ENCODE measurements at places on chromosomes 6 and 20.

GRCh38 chr6:107604549-107604948 lies 114.6 kb downstream of the SOBP start:
- no peak for DNase-seq

- DNase-seq: no peak
These were observed 37.9 kb upstream of the PNRC1 start for GRCh38 chr6:89042664-89043063.

GRCh38 chr6:139977887-139978332 lies 603.5 kb upstream of the CITED2 start:
- DNase-seq: peak; percentile 40

GRCh38 chr20:64253000-64253383 lies 2.6 kb upstream of the PCMTD2 start:
- no peak for DNase-seq

GRCh38 chr6:144266091-144266649 lies 19.0 kb upstream of the UTRN start:
- DNase-seq: peak; percentile 47

- no peak for DNase-seq
These were observed 3.8 kb downstream of the UNC93A start for GRCh38 chr6:167294651-167295494.

DNA sequence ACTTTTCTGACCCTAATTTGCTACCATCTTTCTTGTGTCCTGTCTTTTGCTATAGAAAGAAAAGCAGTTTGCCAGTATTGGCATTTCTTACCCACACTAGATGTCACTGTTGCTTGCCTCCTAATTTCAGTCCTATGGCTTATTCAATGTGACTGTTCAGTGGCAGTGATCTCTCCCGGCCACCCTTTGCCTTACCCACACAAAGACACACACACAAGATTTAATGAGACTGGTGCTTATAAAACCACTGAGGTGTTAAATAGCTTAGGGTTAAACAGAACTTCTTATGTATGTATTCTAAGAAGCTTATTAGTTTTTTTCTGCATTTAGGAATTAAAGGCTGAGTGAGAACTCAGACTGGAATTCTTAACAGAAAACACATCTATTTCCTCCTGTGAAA lies 233.6 kb upstream of the ASCC3 start:
- peak; percentile 47 for DNase-seq

- DNase-seq: no peak
These were observed 9.4 kb downstream of the FOXP4 start for GRCh38 chr6:41555326-41556300.

DNA sequence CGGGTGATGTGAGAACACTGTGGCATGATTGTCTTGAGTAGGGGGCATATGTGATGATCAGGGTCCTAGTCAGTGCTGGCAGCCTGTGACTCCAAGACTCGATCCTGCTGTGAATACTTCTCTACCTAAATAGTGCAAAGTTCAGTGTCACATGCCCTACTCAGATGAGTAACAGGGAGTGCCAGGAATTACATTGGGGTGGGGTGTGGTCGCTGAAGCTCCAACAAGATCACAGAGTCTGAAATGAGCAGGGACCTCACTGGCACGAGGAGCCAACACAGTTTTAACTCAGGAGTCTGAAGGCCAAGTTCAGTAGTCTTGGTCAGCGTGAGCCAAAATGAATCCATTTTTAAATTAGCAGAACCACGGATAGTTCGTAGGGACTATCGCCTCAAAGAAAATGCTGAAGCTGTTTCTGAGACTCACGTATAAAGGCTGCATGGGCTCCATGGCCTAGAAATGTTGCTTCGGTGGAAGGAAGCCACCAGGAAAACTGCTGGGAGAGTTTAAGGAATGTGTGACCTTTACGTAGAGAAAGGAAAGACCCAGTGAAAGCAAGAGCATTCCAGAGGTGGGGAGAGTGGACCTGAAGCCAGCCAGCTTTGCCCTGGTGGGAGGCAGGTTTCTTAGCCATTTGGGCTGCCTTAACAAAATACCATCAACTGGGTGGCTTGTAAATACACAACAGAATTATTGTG lies 72.2 kb downstream of the RPP40 start:
- no peak for DNase-seq

DNA sequence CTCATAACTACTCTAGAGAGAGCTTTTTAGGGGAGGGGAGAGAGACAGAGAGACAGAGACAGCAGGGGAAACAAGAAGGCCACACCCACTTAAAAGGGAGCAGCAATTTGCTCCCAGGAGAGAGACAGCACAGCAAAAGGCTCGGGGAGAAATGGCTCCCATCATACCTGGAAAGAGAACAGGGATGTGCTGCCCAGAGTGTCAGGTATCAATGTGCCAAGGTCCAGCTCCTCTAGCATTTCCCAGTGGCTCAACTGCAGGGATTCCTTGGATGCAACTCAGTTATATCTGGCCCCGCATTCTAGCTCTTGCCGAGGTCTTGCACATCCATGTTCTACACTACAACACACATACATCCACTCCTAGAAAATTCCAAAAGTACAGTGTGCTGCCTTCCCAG lies 304.0 kb upstream of the CDYL start:
- DNase-seq: no peak

GRCh38 chr20:16293590-16293989 lies 279.7 kb downstream of the KIF16B start:
- DNase-seq: peak; percentile 24

DNA sequence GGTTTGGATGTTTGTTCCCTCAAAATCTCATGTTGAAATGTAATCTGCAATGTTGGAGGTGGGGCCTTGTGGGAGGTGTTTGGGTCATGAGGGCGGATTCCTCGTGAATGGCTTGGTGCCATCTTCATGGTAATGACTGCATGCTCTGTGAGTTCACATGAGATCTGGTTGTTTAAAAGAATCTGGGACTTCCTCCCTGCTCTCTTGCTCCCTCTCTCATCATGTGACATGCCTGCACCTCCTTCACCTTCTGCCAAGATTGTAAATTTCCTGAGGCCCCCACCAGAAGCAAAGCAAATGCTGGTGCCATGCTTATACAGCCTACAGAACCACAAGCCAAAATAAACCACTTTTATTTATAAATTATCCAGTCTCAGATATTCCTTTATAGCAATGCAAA lies 250.3 kb upstream of the PLN start:
- peak; percentile 23 for DNase-seq

DNA sequence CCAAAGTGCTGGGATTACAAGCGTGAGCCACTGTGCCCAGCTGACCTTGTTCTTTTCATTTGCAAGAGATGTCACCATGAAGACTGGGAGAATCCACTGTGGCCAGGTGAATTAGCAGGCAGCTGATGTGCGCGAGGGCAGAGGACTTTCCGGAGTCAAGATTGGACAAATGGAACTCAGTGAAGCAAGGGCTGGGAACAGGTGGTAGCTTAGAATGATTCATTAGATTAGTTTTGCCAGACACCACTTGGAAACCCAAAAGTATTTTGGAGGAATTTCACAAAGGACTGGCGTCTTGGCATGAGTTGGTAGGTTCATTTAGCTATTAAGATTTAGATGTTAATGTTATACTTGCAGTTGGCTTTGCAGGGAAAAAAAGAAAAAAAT lies 4.7 kb upstream of the AKAP7 start:
- DNase-seq: no peak

GRCh38 chr6:25542984-25543910 lies 108.8 kb upstream of the SCGN start:
- no peak for DNase-seq

DNA sequence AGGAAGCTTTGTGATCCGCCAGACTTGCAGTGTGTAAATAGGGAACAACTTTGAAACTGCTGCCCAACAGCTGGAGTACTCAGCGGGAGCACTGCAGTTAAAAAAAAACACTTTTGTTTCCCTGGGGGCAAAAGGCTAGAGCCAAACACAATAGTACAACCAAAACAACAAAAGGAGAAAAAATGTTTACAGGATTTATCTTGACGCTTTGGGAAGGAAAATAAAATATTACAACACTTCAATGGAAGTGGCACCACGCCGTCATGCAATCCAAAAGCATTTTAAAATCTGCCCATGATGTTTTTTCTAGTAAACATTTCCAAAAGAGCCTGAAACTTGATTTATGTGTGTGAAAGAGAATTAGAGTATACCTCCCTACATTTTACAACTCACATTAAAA lies 26.0 kb downstream of the PTPRK start:
- no peak for DNase-seq

DNA sequence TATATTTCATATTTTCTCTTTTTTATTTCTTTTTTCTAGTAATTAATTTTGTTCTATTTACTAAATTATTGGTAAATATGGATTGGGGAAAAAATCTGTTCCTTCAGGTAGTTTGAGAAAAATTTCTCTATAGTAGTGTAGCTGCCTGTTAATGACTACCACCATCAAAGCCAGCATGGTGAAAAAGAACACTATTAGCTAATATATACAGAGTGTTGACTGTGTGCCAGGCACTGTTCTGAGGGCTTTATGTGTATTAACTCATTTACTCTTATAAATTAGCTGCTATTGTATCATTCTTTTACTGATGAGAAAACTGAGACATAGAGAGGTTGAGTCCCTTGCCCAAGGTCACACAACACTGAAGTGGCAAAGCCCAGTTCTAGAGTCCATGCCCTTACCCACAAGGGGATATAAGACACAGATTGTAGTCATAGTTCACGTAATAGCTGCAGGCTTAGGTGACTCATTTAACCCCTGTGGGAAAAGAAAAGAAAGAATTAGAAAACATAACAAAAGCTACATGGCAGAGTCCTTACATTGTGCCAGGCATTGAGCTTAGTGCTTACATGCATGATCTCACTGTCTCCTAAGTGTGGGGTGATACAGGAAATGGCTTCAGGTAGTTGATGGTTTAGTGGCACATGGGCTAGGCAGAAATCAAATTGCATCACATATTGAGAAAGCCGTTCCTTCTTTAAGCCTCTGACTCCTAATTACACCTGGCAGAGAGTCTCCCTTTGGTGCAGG lies 12.2 kb upstream of the AKIRIN2 start:
- peak; percentile 97 for DNase-seq

DNA sequence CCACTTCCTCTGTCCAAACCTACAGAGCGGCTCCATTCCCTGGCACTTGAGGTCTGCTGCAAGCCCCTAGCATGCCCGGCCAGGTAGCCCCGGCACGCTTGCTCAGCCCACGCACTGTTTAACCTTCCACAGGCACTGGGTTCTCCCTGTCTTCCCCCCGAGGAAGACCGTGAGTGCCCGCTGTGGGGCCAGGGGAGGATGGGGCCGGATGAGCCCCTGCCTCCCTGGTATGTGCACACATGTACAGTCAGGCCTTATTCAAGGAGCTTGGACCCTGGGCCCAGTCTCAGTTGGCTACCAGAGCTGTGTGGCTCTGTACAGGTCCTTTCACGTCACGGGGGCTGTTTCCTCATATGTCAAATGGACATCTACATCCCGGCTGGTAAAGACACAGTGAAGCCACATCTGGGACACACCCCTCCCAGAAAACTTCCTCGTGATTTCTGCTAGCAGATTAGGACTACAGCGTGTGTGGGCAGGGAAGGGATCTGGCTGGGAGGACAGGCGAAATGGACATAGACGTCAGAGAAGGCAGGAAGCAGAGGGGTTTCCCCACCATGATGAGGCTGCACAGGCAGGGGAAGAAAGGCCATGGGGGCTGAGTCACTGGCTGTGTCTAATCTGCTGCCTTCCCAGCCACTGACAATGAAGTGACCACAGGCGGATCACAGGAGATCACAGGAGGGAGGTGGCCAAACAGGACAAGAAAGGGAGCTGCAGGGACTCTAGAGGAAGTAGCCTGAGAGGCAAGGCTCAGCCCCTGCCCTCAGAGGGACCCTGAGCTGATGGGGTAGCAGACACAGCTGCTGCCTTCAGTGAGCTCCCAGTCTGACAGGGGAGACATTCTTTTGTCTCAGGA lies 62.9 kb downstream of the MRPL14 start:
- peak; percentile 97 for DNase-seq

DNA sequence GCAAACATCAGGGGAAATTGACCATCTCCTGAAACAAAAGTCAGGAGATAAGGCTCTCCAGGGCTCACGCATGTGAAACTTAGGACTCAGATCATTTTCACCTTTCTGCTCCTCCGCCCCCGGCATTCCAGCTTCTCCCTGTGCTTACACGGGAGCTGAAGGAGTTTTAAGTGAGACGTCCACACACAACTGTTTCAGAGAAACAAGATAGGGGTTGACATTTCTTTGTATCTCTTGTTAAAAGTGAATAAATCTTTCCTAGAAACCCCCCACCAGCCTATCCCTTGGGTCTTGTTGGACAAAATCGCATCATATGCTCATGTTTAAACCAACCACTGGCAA lies 46.1 kb downstream of the FAM50B start:
- no peak for DNase-seq

DNA sequence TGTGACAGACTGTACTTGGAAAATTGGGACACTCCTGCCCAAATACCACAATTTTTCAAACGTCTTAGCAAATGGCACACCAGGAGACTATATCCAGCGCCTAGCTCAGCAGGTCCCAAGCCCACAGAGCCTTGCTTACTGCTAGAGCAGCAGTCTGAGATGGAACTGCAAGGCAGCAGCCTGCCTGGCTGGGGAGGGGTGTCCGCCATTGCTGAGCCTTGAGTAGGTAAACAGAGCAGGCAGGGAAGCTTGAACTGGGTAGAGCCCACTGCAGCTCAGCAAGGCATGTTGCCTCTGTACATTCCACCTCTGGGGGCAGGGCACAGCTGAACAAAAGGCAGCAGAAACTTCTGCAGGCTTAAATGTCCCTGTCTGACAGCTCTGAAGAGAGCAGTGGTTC lies 1003.3 kb upstream of the MAP3K7 start:
- DNase-seq: no peak

GRCh38 chr6:34553750-34554149 lies 2.4 kb downstream of the SPDEF start:
- no peak for DNase-seq

DNA sequence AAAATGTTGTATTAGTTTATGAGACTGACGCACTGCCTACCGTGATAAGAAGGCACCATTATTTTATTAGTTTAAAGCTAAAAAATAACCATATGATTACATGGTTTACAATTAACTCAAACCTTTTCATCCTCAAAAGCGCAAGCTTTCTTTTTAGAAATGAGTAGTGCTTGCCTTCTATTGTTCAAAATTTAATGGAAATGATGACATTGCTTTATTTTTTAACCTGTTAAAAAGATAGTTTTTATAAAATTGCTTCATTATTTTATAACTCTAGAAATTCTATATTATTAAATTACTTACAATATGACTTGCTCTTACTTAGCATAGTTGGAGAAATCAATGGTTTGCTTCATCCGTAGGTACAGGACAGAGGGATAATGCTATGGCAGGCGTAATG lies 78.7 kb upstream of the HDDC2 start:
- no peak for DNase-seq

GRCh38 chr20:49115564-49115963 lies 69.5 kb downstream of the CSE1L start:
- no peak for DNase-seq
